ENCODE measurements at places on chromosomes 1 and 21.

- DNase-seq, result no peak
These were observed 24.0 kb downstream of the L1TD1 start for GRCh38 chr1:62218604-62219003.

- DNase-seq, result no peak
These were observed 213.7 kb downstream of the FOXD2 start for GRCh38 chr1:47651311-47652089.

DNA sequence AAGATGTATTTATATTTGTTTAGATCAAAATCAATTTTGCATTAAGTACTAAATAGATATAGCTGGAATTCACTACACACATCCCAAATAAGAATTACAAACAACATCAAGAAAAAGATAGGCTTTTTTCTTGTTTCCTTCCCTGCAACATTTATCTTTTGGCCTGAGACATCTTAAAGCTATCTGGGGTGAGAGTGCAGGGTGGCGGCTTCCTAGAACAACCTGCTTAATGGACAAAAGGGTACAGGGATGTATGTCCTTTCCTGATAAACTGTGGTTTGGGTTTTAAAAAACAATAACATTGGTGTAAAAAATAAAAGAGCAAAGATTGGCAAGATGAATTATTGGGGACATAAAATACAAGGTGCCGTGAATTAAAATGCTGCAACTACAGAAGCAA, 54.4 kb downstream of the EPRS1 start:
- DNase-seq, result no peak

GRCh38 chr1:16888860-16889816, 6.6 kb upstream of the RNU1-2 start:
- DNase-seq, result peak; percentile 65

- no peak for DNase-seq
These were observed 268.6 kb downstream of the PTBP2 start for GRCh38 chr1:96990136-96990535.

- DNase-seq, result peak; percentile 66
These were observed 1.1 kb downstream of the POGZ start for GRCh38 chr1:151457911-151458801.

GRCh38 chr21:41578716-41579115, 70.8 kb upstream of the TMPRSS2 start:
- no peak for DNase-seq

DNA sequence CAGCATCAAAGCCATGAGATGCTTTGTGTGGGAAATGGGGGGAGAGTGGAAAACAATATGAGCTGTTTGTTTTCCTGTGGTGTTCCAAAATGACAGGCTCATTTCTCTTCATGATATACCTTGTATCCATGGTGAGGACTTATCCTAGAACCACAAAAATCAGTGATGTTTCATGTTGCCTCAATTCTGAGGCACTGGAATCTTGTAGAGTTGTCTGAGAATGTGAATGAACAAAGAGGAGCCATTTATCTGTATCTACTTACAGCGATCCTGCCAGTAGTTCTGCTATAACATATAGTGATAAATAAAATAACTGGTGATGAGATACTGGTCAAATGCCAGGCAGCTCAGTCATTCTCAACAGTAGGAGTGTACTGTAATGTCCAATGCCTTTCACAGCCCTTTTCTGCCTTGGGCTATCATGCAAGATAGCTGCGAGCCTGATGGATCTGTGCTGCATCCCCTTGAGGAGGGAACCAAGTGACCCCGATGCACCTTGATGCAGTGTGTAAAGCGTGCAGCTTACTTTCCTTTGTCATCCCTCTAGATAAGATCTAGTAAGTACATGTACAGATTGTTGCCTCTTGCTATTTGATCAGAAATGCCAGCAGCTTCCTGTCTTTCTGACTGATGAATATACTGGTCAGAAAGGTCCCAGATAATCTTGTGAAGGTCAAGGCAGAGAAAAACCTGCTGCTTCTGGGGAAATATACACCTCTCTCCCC, 52.8 kb downstream of the SLC44A3 start:
- DNase-seq, result no peak

DNA sequence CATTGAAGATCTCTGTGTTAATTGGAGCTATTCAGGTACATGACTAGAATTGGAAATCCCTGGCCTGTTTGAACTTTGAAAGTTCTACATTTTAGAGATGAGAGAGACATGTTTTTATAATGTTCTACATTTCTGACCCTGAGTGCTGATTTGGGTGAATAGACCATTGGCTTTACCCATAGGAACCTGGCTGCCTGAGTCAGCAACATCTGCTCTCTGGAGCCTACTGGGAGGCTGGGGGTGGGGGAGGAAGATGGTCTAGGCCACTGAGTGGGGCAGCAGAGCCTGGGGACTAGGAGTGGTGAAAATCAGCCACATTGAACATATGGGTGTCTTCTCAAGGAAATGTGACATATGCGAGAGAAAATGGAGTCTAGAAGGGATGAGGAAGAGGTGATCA, 1.4 kb upstream of the VANGL1 start:
- DNase-seq, result no peak

DNA sequence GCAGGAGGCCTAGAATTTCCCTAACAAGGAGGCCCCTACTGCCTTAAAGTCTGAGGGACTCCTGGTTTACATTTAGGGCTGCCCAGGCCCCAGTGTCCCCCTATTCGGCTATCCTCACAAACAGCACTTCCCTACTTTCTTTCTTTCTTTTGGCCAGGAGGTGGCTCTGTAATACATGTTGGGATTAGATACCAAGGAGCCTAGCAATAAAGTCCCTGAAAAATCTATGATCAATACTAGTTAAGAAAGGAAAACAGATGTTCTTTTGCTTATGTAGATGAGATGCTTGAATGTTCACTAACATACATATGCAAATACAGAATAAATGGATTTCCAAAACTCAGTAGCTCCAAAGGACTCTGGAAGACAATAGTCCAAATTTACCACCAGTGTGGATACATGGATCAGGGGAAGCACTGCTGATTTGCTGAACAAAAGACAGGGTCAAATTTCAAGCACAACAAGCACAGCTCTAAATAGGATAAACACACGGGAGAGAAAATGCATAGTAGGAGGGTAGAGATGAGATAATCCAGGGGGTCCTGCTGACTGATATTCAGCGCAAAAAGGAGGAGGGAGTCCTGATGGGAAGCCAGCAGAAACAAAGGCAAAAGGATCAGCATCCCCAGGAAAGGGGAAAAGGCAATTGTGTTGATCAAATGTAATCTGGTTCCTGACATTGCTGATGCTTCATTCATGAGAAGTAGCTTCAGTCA, 240.0 kb downstream of the NUF2 start:
- DNase-seq, result no peak

DNA sequence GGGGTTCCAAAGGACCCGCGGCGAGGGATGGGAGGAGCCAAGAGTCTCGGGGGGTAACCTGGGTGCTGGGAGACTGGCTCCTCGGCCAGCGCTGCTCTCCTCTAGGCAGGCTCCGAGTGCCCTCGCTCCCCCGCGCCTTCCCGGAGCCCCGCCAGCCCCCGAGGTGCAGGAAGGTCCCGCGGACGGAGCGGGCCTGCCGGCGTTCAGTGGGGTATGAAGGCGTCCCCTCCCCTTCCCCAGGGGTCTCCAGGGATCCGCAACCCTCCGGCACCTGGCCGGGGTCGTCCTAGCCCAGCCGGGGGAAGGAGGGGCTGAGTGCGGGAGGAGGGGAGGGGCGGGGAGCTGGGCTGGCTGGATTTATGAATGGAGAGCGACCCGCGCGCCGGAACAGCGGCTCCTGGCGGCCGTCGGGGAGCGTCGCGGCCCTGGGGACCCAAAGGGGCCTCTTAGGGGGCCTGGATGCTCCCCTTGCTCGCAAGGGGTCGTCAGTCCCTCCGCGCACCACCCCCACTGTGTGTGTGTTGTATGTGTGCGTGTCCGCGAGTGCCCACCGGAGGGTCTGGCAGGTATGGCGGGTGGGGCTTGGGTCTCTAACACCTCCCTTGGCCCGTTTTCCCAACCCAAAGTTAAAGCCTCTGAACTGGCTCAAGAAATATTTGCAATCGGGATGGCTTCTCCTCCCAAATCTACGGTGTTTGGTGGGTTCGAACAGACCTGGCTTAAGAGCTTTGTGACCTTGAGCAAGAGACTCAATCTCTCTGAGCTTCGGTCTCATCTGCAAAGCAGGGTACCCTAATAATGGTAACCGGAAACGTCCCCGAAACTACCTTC, 642 bp downstream of the HCRTR1 start:
- DNase-seq, result peak; percentile 53

DNA sequence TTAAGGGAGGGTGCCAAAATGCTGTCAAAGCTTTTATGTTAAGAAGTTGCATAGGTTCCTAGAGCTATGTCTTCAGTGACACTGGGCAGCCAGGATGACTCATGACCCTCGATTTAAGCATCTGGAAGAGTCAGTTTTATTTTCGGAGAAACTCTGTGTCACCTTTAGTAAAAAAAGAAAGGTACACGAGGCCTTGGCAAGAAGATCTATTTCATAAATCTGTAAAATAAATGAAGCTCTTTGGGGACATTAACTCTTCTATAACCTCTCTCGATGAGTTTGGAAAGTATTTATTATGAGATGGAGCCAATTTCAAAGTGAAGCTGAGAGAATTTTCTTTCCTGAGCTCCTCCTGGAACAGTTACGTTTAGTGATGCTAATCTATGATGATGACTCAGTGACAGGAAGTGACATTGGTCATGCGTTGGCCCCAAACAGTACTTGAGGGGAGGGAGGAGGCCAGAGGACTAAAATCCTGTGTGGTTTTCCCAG, 156.5 kb downstream of the HLX start:
- no peak for DNase-seq

- DNase-seq, result no peak
These were observed 627.4 kb upstream of the NR5A2 start for GRCh38 chr1:199399996-199400724.

- DNase-seq, result no peak
These were observed 4.1 kb downstream of the AXDND1 start for GRCh38 chr1:179369751-179370341.

DNA sequence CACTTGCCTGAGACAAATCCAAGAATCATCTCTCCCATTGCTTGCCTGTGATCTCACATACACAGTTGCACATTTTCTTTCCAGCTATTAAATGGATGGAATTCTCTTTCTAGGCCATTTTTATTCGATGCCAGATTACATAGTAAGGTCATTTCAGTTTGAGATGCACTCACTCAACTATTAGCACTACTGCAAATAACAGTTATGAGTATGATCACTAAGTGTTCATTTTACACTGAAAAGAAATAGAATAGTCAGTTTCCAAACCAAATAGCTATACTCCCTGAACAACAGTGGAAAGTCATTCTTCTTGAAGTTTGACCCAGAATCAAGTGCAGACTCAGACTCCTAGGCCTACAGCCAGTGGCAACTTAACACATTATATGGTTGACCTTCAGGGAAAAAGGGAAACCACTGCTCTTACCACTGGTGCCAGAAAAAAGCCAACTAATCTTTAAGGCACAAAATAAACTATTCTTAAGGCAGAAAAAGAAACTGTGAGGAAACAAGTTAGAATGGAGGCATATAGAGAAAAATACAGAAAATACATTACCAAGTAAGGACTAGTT, 31.5 kb downstream of the WNT2B start:
- DNase-seq, result no peak

GRCh38 chr1:188089015-188089414, 1260.3 kb downstream of the PLA2G4A start:
- no peak for DNase-seq

DNA sequence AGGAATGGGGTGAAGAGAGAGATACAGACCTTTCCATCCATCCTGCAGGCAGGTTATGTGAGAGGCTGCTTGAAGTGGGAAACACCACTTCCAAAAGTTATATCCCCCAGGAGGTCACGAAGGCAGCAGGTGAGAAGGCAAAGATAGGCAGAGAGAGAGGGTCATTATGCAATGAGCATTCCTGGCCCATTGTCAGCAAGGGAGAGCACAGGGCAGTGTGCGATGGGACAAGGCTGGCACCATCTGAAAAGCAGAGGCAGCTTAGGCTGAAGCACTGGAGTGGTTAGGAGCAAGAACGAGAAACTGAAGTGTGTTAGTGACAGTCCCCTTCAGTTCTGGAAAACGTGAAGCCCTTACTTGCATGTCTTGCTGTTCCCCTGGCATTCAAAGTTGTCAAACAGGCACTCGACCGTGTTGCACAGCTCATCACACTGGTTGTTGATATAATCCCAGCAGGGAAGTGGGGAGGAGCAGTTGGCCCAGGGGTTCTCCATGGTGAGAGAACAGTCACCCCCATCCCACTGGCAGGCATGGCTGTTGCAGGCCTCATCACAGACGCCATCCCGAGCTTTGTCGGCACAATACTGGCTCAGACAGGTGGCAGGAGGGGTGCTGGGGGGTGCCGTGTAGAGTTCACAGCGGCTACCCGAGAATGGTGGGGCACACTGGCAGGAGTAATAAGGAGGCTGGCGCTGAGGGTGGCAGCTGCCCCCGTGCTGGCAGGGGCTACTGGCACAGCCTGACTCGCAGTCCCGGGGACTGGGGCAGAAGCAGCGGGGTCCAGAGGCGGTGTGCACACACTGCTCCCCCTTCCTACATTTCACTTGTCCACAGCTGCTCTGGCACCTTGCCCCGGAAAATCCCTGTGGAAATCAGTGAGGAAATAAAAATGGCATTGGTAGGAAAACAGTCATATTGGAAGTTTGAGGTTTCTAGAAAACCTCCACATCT, 28.9 kb upstream of the ADAM30 start:
- no peak for DNase-seq

DNA sequence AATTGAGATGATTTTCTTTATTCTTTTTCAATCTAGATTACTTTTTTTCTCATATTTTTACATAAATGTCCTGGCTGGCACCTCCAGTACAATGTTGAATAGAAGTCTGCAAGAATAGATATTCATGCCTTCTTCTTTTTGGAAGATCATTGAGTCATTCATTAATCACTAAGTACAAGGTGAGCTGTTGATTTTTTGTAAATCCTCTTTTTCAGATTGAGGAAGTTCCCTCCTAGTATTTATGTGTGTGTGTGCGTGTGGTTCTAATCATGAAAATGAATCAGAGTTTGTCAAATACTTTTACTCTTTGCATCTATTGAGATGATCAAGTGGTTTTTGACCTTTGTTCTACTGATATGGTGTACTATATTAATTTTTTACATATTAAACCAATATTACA, 859.3 kb downstream of the KCNT2 start:
- no peak for DNase-seq
